ENCODE measurements at places on chromosomes 12 and 14.
A peak's percentile ranks its signal among the peaks of the same experiment; 100 is the strongest.

DNA sequence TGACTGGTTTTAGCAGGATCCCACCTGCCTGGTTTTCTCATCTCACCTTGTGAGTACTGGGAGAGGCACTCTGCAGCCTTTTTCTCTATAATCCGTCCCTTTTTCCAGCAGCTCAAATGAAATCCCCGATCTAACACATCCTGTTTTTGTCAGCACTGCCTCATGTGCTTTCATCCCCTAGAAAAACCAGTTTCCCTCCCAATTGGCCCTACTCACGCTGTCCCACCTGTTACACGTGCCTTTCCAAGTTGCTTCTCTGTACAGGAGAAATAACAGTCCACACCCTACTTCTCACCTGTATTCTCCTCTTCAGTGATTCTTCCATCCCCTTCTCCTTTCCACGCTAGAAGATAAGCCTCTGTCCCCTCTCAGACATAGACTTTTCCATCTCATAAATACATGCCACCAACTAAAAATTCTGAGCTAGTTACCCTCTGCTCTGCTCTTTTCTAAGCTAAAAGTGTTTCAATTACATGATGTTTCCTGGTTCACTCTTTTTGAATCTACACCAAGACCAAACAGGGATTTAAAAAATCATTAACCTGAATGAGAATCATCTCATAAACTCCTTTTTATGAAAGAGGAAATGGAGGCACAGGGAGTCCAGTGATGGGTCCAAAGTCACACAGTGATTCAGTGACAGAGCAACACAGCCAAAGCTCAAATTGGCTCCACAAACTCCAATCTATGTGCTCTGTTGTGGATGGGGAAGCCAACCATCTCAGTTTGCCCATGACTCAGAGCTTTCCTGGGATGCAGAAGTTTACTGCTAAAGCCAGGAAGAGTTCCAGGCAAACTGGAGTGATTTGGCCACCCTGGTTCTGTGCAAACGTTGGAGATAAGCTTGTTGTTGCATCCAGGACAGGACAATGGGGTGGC lies 240.0 kb upstream of the TMEM132C start:
- no peak for DNase-seq

DNA sequence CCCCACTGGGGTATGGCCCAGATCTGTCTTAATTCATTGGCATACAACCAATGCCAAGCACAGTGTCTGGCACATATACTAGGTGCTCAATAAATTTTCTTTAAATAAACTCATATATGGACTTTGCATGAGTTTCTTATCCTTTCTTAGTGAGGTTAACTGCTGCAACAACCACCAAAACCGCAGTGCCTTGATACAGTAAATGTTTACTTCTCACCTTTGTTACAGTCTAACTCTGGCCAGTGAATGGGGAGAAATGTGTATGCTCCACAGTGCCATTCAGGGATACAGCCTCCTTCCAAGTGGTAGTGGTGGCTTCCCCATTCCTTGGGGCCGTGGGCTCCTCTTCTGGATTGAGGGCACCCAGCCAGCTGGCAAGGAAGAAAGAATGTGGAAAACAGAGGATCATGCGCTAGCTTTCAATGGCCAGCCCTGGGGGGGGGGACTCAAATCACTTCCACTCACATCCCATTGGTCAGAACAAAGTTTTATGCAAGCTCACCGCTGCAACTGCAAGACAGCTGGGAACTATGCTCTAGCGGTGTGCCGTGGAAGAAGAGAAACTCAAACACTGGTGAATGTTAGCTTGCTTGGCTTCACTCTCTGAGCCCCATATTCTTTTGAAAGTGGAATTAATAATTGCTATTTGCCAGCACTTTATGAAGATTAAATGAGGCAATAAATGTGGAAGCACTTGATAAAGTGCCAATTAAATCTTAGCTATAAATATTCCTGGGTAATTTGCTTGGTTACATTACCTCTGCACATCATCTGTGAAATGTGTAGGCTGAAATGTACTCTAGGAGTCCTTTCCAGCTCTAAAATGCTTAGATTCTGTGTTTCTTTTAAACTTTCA lies 51.0 kb upstream of the SOCS2 start:
- DNase-seq: no peak

- DNase-seq: no peak
These were observed 47.1 kb upstream of the ANKS1B start for GRCh38 chr12:100031836-100032235.

DNA sequence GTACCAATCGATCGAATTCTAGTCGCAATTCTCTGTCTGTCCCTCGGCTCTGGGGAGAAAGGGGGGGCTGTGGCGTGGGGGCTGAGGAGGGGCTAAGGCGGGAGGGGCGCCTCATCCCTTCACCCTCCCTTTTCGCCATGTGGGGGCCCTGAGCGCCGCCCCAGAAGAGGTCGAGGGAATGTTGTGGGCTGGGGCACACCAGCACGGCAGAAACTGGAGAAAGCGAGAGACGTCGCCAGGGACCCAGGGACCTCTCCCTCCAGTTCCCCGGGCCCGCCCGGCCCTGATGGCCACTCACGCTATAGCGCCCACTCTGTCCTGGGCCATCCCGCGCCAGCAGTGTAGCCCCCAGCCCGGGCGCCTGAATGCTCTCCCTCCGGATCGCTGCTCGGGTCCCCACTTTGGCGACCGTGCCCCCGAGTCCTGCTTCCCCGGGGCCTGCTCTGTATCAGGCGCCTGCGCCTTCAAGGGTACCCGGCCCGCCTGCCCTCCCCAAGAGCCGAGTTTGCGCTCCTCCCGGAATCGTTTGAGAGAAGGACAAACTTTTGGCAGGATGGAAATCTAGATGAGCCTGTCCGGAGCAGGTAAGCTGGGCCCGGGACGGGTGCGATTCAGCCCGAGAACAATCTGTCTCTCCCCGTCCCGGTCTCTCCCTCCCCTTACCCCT lies 62.6 kb downstream of the SMUG1 start:
- DNase-seq: no peak

- DNase-seq: no peak
These were observed 8.4 kb upstream of the ERGIC2 start for GRCh38 chr12:29389295-29389919.

- no peak for DNase-seq
These were observed 19.1 kb downstream of the VASH1 start for GRCh38 chr14:76780360-76780759.

GRCh38 chr12:75792687-75793086 lies 238.9 kb downstream of the PHLDA1 start:
- DNase-seq: no peak

DNA sequence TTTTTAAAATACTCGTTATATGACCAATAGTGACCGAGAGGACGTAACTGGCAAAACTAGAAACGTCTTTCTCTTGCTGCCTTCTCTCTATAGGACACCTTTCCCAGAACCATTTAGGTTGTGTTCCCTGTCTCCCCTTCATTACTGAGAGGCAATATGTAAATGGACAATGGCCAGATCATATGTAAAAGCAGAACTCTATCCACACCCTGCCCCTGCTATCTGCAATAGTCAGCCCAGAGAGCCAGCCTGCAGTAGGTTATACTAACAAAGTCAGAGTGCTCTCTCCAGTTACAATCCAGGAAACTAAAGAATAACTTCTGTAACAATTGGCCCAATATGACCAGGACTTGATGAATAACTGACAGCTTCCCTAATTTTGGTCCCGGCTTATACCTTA lies 216.8 kb downstream of the ANO6 start:
- no peak for DNase-seq

DNA sequence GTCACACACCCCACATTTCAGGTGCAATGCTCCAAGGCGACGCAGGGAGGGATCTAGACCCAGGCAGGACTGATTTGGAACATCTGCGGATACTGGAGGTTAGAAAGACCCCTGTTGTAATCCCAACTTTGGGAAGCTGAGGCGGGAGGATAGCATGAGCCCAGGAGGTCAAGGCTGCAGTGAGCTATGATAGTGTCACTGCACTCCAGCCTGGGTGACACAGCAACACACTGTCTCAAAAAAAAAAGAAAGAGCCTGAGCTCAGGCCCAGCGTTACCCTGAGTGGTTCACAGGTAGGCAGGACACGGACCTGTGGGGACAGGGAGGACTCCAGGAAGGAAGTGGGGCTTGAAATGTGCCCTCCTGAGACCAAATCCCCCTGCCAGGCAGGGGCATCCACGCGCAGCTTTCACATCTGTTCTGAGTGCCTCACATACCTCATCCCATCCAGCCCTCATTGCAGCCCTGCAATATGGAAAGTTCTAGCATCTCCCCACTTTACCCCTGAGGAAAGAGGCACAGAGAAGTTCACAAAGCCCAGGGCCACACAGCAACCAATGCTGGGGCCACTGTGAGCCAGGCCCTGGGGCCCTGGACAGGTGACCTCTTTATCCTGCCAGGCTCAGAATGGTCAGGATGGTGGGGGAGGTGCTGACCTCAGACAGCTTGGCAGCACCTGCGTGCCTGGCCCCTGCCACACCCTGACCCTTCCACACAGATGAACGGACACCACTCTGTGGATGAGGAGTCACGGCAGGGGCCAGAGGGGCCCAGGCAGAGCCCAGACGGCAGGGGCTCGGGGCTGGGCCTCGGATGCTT lies 34.1 kb downstream of the CCDC85C start:
- DNase-seq: no peak

DNA sequence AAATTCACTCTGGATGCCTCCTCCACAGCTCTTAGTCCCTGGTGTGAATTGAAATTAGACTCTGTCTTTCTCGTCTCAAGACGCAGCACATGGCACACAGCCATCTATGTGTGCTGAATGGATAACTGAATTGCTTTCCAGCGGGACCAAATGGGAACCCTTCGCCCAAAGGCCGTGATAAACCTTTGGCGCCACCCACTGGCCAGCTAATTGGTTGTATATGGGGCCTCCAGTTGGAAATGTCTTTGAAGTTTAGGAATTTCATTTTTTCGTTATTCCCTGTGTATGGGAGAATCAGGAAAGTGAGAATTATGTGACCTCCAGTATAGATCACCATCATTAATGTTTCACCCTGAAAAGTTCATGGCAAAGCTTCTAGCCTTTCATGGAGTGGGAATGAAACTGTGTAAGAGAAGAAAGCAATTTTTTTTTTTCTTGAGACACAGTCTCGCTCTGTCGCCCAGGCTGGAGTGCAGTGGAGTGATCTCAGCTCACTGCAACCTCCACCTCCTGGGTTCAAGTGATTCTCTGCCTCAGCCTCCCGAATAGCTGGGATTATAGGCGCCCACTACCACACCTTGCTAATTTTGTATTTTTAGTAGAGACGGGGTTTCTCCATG lies 9.8 kb upstream of the HSP90AA1 start:
- DNase-seq: peak; percentile 43

DNA sequence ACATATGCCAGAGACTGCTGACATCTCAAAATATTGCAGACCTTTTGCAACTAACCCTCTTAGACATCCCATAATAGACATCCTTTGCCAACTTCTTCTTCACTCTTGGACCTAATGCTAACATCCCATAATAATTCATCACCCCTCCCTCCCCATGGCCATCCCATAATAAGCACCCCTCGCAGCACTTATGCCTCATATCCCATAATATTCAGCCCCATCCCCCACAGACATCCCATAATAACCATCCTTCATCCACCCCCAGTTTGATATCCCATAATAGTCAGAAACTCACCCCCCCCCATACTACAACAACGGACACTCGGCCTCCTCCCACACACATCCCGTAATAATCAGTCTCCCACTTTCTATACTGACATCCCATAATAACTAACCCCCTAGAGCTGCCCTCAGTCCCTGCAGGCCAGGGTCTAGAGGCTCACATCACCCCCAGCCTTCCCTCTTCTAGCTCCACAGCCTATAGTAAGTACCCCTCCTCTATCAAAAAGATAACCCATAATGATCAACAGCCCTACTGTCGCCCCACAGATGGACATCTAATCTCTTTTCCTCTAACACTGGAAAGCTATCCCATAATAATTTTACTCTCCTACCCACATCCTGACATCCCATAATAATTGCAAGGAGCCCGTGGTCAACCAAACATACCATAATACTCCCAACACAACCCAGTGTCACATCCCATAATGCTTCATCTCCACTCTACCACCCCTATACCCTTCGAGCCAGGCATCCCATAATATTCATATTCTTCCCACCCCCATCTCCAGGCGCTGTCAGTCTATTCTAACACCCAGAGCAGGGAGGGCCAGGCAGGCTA lies 792 bp upstream of the CHD4 start:
- peak; percentile 73 for DNase-seq

DNA sequence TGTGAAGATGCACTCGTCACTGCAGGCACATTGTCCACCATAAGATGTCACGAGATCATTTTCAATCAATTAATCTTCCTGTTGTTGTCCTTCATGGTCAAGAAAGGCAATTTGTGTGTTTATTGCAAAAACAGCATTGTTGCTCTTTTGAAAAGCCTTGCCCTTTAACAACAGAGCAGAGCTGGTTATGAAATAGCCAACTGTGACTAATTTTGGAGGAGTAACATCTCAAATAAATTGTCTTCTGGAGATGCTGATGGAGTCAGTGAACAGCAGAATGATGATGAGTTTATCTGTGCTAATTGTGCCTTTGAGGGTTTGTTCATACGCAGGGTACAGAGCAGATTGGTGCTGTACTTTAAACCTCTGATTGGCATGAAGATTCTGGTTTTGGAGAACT lies 88.3 kb upstream of the E2F7 start:
- no peak for DNase-seq

DNA sequence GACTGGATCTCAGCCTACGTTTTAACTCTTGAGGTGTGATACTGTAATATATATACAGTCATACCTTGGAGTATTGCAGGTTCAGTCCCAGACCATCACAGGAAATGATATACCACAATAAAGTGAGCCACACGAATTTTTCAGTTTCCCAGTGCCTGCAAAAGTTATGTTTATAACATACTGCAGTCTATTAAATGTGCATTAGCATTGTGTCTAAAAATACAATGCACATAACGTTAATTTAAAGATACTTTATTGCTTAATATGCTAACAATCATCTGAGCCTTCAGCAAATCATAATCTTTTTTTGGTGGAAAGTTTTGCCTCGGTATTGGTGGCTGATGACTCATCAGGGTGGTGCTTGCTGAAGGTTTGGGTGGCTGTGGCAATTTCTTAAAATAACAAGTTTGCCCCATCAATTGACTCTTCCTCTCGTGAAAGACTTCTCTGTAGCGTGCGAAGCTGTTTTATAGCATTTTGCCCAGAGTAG lies 18.9 kb downstream of the PYROXD1 start:
- DNase-seq: no peak

GRCh38 chr12:42684802-42685071 lies 95.2 kb upstream of the PRICKLE1 start:
- no peak for DNase-seq

DNA sequence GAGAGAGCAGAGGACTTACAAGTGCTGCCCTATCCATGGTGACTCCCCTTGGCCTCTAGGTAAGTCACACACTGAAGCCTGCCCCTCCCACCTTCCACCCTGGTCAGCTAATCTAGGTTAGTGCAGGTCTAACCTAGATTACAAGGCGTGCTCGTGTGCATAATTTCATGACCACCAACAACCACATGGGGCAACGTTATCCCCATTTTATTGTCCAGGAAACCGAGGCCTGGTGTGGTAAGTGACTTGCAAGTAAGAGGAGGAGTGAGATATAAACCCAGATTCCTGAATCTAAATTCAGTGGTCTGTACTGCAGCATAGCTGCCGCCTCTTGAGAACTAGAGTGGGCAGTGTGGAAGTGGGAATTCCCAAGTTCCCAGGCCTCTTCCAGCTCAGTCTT lies 171.1 kb downstream of the DAD1 start:
- no peak for DNase-seq

GRCh38 chr14:54676812-54677708 lies 110.1 kb downstream of the SAMD4A start:
- no peak for DNase-seq

- DNase-seq: peak; percentile 51
These were observed 101.0 kb downstream of the SCN8A start for GRCh38 chr12:51692016-51692415.

All from AML-193 (cell line).